Urothelium cell line (cell line): ENCODE measurements at places on chromosomes 11 and 22.

DNA sequence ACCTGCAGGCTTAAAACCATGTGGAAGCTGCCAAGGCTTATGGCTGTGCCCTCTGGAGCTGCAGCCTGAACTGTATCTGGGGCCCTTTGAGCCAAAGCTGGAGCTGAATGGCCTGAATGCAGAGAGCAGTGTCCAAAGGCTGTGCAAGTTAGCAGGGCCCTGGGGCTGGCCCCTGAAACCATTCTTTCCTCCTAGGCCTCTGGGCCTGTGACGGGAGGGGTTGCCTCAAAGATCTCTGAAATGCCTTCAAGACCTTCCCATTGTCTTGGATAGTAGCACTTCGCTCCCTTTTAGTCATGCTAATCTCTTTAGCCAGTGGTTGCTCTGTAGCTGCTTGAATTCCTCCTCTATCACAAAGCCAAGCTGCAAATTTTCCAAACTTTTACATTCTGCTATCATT lies 12.8 kb upstream of the IFTAP start:
- no peak for DNase-seq

DNA sequence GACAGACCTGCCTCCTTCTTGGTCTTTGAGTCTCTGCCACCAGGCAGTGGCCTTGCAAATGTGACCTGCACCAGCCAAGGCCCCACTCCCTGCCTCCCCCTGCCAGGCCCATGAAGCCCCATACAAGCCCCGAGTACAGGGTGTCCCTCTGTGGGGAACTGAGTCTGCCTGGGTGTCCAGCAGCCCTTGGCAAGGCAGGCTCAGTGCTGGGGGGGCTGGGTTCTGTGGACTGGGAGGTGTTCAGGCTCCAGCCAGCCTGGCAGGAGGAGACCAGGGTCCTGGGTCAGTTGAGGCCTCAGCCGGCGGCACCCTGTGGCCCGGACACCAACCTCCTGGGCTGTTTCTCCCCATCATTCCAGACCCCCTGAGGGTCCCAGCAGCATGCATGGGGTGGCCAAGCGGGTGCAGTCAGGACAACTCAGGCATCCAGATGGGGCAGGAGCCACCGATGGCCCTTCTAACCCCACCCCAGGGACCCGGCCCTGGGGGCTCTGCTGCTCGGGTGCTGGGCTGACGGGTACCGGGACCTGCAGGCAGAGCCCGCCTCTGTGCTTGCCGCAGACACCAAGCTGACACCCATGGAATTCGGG lies 5.7 kb downstream of the MUC5AC start:
- no peak for DNase-seq

DNA sequence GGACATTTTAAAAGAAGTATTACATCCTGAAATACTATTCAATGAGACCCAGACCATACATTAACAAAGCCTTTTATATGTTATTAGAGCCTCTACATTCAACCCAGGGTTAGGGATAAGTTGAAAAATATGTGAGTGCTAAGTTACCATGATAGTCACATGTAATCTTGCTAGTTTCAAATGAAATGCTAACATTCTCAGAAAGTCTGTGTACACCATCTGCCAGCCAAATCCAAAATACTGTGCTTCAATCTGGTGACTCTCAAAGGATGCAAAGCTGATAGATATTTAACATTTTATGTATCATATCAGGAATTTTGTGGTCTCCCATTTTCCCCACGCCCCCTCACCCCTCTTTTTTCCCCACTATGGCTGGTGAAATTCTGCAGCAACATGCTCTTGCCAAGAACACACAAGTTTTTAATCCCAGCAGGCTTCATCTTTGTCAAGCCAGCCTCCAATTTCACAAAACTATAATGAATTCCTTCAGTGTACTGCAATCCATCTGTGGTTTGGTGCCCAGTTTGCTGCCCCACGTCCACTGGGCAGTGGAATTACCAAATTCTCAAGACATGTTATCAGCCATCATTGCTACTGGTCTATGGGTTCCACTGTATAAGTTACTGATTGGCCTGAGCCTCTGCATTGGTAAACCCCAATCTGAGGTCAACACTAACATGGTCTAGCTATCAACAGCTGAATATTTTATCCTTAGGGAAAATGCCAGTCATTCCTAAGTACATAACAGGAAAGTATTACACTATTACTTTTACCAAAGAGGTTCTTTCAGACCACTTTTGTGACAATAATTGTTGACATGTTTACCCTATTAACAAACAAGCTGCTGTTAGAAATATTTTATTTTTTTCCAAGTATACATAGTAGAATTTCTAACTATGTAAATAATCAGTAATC lies 1.5 kb upstream of the PICALM start:
- no peak for DNase-seq

DNA sequence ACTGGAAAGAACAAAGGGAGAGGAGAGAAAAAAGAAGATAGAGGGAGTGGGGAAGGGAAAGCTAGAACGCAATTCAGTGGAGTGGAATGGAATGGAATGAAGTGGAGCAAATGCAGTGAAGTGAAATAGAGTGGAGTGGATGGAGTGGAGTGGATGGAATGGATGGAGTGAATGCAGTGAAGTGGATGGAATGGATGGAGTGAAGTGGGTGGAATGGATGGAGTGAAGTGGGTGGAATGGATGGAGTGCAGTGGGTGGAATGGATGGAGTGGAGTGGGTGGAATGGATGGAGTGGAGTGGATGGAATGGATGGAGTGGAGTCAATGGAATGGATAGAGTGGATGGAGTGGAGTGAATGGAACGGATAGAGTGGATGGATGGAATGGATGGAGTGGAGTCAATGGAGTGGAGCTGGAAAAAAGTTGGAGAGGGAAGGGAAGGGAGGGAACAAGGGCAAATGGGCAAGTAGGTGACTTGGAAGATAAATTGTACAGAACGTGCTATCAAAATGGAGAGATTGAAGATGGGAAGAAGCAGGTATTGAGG lies 13.9 kb downstream of the IFITM10 start:
- no peak for DNase-seq

GRCh38 chr11:91350931-91351330 lies 873.7 kb upstream of the FAT3 start:
- DNase-seq = no peak

GRCh38 chr22:44847380-44847779 lies 95.0 kb downstream of the ARHGAP8 start:
- DNase-seq = no peak

DNA sequence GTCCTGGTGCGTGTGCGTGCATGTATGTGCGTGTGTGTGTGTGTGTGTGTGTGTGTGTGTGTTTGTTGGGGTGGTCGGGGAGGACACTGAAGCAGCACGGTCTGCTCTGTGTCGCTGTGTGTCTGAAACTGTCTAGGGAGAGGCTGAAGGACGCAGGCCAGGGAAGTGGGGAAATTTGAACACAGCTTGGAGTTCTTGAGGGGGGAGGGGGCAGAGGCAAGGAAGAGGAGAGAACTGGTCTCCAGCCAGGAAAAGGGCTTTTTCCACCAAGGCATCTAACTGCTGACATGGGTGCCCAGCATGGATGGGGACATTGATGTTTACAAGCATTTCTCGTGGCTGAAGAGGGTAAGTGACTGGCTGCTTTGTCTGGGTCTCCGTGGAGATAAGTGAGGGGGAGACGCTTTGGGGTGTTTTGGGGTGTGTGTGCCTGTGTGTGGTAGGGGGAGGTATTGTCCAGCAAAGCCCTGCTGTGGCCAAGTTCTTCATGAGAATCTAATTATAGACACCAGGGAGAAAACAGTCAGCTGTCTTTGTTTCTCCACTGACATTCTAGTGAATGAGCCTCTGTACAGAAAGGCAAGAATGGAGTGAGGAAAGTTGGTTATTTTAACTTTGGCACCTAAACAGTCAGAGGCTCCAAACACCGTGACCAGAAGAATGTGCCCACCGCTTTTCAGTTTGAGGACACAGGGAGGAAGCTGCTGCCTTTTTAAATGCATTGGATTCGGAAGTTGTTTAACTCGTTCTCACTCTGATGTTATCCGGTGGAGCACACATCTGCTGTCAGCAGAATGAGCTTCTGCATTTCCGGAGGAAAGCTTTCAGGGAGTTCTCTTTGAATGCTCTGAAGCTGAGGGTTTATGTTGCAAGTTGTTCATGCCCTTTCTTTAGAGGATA lies 63.7 kb downstream of the PPFIBP2 start:
- no peak for DNase-seq

GRCh38 chr22:44402196-44403111 lies 89.7 kb upstream of the SHISAL1 start:
- DNase-seq = no peak
